ENCODE measurements at places on chromosomes 1 and 21.

DNA sequence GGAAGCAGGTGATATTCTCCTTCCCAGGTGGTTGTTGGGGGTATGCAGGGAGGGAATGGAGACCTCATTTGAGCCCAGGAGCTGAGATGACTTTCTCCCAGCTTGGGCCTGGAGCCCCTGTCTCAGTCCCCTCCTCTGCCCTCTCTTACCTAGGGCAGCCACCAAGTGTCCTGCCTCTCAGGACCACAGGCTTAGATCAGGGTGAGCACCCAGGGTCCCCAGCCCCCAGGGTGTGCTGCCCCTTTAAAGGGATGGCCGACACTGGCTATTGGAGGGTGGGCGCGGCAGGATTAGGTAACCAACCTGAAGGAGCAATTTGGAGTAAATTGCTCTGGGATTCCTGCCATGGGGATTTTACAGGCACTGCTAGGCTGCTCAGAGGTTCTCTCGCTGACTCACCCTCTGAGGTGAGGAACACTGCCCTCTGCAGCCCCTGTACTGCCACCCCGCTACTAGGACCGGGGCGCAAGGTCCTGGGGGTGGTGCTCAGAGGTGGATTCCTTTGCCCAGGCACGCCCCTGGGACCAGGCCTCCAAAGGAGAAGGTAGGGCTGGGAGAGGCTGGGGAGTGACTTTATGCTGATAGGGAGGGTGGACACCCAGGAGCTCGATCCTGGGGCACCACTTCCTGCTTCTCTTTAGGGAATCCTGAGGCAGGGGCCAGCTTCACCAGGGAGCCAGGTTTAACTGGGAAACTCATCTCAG lies 1.5 kb downstream of the RPS6KA1 start:
- DNase-seq: no peak

DNA sequence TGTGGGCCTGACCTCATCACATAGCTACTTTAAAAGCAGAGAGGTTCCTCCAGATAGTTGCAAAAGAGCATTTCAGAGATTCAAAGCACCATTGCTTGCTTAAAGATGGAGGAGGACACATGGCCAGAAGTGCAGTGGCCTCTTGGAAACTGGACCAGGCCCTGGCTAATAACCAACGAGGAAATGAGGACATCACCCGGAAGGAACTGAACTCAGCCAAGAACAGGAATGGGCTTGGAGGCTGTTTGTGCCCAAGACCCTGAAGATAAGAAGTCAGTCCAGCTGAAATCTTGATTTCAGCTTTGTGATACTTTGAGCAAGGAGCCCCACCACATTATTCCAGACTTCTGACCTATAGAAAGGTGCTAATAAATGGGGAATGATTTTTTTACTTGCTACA lies 437.0 kb downstream of the PTPRC start:
- DNase-seq: no peak

DNA sequence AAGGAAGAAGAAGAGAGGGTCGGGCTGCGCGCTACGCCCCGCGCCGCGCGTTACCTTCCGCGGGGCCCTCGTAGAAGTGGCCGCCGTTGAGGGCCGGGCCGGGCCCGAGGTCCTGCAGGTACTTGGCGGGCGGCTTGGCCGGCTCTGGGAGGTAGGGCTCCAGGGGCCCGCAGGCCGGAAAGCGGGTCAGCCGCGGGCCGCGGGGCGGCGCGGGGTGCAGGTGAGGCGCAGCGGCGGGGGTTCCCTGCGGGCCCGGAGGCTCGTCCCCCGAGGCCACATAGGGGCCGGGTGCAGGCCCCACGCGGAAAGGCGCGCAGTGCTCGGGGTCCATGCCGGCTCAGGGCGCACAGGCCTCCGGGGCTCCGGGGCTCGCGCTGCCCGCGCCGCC lies 196 bp downstream of the ALX3 start:
- no peak for DNase-seq

GRCh38 chr1:201736707-201737320 lies 92.1 kb upstream of the IPO9 start:
- no peak for DNase-seq

GRCh38 chr1:202915146-202915545 lies 11.9 kb downstream of the KLHL12 start:
- DNase-seq: no peak

DNA sequence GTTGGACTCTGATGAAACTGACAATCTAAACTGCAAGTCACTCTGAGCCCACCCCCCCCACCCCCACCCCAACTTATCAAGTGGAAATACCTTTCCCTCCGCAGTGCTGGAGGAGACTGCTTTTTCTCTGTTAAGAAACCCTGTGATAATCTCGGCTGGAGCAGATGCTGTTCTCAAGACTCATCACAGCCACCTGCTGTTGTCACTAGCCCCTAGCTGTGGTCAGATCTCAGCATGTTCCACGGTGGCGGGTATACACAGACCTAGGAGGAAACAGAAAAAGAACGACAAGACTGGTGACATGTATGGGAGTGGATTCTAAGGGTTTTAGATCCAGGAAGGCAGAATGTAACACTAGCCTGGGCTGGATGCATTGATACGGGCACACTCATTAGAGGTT lies 2.3 kb downstream of the ACTL8 start:
- DNase-seq: no peak

DNA sequence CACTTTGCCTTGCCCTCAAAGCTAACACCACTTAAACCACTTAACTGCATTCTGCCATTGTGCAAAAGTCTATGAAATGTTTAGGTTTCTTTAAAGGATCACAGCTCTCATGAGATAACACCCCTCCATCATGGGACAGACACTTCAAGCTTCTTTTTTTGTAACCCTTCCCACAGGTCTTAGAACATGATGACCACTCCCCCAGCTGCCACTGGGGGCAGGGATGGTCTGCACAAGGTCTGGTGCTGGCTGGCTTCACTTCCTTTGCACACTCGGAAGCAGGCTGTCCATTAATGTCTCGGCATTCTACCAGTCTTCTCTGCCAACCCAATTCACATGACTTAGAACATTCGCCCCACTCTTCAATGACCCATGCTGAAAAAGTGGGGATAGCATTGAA lies 7.7 kb downstream of the ADAMTS1 start:
- DNase-seq: no peak

- DNase-seq: no peak
Measured at GRCh38 chr1:180173952-180174351, 19.3 kb downstream of the QSOX1 start.

DNA sequence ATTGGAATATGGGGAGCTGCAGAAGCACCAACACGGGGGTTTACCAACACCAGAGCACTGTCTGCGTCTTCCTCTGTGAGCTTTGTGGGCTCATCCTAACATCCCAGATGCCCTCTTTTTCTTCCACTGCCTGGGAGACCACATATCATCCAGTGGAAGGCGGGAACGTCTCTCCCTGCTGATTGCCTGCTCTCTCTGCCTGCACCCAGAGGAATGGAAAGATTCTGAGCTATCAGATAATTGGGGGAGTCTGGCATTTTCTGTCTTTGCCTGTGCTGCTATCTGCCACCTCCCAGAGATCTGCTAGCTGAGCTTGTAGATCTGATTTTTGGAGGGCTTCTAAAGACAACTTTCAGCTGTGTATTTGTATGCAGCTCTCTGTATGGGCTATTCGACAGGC lies 166.2 kb upstream of the PLXNA2 start:
- no peak for DNase-seq

DNA sequence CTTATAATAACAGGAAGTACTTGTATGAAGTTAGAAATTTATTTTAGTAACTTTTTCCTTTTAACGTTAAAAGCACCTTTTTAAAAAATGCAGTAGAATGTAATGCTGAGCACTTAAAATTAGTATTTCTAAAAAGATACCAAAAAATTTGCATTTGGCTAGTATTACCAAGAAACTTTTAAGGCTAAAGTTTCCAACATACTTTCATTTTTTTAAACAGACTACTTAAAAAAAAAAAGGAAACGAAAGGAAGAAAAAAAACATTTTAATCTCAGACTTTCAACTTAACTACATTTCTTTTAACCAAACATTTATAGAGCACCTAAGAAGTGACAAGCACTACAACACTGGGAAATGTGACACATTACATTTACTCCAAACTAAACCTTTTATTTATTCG lies 2.8 kb downstream of the ARID4B start:
- no peak for DNase-seq

DNA sequence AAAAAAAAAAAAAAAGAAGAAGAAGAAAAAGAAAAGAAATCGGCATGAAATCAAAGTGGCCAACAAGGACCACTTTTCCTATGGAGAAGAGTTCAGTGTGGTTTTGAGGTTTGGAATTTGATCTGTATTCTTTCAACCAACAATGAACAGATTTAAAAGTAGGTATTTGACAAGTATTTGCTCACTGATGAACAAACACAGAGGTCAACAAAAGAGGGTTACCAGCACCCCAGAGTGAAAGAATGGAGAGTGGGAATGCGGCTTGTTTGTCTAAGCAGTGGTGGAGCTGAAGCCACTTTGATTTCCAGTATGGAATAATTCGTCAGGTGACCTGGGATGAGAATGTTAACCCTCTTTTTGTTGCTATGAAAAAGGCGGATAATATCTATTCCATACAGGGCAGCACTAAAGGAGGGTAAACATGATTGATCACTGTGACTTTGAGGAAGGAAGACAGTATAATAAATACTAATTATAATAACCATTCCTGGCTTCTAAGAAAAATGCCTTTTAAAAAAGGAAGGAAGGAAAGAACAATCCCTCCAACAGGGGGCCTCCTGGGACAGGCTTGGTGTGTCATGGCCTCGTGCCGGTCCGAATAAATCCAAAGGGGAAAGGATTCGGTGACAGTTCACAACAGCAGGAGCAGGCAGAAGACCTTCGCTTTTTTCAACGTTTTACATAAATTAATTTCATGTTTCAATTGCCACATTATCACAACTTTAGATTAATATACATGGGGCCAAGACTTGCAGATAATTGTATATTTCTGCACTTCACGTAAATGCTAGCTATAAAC lies 37.2 kb upstream of the SIM2 start:
- no peak for DNase-seq

- DNase-seq: no peak
Measured at GRCh38 chr1:163747261-163747660, 425.5 kb downstream of the NUF2 start.

DNA sequence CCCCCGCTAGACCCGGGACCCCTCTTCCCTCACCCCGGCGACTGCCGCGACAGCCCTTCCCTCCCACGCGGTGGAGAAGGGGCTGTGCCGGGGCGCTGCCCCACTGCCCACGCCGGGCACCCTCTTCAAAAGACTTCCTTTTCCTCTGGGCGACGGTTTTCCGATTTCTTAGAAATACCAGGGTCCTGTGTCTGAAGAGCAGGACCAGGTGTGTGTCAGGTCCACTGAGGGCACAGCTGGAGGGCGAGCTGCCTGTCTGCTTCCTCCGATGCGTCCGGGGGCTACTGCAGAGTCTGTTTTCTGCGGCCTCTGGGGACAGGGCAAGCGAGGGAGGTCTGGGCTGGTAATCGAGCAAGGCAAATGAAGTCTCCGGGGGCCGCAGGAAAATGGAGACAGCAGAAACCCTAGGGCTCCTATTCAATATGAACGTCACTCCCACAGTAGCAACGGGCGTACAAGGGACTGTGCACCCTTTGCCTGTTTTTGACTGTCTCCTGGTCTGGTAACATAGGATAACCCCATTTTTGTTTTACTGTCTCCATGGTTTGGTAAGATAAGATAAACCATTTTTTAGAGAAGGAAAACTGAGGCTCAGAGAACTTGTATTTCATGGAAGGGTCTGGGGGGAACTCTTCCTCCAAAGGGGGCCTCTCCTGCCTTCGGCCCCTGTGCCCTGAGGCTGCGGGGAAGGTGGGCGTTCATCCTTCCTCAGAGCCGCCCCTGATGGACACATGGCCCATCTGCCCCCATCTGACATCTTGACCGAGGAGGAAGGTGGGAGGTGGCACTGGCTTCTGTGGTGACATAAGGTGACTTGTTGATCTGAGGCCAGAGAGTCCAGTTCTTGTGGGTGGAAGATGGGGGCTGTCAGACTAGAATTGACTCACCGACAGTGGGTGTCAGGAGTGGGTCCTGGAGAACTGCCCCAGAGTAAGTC lies 970 bp downstream of the TNFRSF1B start:
- no peak for DNase-seq

GRCh38 chr1:183553764-183554163 lies 36.5 kb downstream of the NCF2 start:
- DNase-seq: no peak

DNA sequence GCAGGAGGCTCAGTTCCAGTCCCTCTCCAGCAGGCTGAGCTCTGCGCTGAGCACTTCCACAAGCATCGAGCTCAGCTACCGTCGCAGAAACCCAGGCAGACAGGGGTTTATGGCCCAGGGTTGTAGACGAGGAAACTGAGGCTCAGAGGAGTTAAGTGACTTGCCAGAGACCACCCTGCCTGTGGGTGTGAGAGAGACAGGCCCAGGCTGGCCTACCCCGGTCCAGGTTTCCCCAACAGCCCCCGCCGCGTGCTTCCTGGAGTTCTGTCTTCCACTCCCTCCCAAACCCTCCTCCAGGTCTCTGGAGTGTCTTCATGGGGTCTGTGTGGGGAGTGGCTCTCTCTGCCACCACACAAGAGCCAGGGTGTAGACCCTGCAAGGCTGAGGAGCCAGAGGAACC lies 615.9 kb downstream of the PTPRU start:
- DNase-seq: no peak

DNA sequence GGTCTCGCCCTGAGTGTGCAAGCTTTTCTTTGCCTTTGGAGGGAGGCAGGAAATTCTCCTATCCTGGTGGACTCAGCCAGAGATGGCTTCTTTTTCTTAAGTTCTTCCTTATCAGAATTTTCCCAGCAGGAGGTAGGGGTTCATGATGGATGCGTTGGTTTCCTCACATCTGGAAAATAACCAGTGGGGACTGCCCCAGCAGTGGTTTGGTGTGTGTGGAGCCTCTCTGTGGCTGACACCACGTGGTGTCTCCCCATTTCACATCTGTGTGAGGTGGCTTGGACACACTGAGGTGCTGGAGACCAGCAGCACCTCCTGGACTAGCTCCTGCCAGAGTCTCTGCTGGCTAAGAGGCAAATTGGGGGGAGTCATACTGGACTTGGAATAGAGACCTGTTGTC lies 32.6 kb downstream of the B3GALT5 start:
- DNase-seq: no peak

DNA sequence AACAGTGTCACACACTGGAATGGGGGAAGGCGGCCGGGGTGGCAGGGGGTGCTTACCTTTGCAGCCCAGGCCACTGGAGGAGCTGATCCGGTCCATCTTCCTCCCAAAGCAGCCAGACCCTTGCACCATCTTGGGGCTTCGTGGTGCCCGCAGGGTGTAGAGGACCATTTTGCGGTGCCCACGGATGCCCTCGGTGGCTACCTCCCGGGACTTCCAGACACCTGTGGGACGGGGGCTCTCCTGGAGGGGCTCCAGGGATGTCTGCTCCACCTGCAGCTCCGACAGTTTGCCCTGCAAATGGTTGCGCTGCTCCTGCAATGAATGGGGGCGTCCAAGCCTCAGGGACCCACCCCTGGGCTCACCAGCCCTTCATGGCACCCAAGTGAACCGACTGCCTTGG lies 587 bp downstream of the NPPB start:
- DNase-seq: no peak

- no peak for DNase-seq
Measured at GRCh38 chr1:217343907-217344306, 287.0 kb downstream of the GPATCH2 start.

- no peak for DNase-seq
Measured at GRCh38 chr1:94486990-94487389, 54.6 kb downstream of the F3 start.

- DNase-seq: no peak
Measured at GRCh38 chr1:53593758-53594380, 134.7 kb downstream of the DMRTB1 start.

GRCh38 chr1:29145739-29146437 lies 22.2 kb upstream of the TMEM200B start:
- no peak for DNase-seq

- DNase-seq: no peak
Measured at GRCh38 chr1:172863031-172863430, 187.7 kb downstream of the TNFSF18 start.

Data from stimulated activated effector memory CD8-positive, alpha-beta T cell treated with anti-CD3 and anti-CD28 coated beads, Interleukin-12 subunit alpha, Interleukin-12 subunit beta, amount 100 ng/mL, for 72 hours (primary cell).